Thyroid gland (tissue), 4 donors: ENCODE measurements at places on chromosomes 11 and 22. TPM values are rescaled to one million over a fixed set of nuclear protein-coding genes. Genes with fewer than 3 reads are reported as not detected.

- no peaks in the 10 kb centered on the region for H3K27me3 ChIP-seq
- H3K27ac ChIP-seq, result no peak overlapping the region
- no peak overlapping the region for H3K4me3 ChIP-seq
- H3K4me1 ChIP-seq, result peaks cover 34% of the 10 kb centered on the region
- DNase-seq, result no peak
Observed at GRCh38 chr11:1463056-1463455, 23.5 kb downstream of the MOB2 start.

Gene DNAJB13
- total RNA-seq, result not detected

Gene KDELR3
- 14.1 TPM for total RNA-seq

Gene LRP4
- total RNA-seq, result 10.3 TPM

- H3K36me3 ChIP-seq, result no peaks in the 10 kb centered on the region
- H3K4me1 ChIP-seq, result peaks cover 13% of the 10 kb centered on the region
- no peak overlapping the region for H3K4me3 ChIP-seq
Observed at GRCh38 chr11:44032299-44033085, 15.3 kb upstream of the ACCSL start.
